Foreskin keratinocyte (primary cell): ENCODE measurements at places on chromosomes 2 and 18. TPM values are rescaled to one million over a fixed set of nuclear protein-coding genes. Genes with fewer than 3 reads are reported as not detected.

CIDEA gene
- 12.3 and 12.5 TPM in 2 replicates for total RNA-seq

INSIG2 gene
- 16.4 and 19.2 TPM in 2 replicates for total RNA-seq

DNA sequence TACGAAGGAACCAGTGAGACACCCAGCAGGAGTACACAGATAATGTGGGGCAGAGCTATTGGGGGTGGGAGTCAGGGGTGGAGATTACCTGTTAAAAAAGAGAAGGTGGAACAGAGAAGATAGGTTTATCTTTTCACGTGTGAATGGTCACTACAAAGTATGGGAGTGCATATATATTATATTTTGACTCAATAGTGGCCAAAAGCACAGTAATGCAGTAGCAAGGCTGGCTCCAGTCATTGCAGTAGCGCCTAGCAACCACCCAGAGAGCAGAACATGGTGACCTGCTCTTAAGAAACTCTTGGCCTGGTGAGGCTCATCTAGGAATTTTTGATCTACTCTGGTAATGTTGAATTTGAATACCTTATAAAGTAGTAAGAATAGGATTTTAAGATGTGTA is 1.0 kb downstream of the IMPACT start:
- DNase-seq = no peak

- DNase-seq = no peak
Observed at GRCh38 chr2:222637067-222637466, 18.8 kb downstream of the FARSB start.

DNA sequence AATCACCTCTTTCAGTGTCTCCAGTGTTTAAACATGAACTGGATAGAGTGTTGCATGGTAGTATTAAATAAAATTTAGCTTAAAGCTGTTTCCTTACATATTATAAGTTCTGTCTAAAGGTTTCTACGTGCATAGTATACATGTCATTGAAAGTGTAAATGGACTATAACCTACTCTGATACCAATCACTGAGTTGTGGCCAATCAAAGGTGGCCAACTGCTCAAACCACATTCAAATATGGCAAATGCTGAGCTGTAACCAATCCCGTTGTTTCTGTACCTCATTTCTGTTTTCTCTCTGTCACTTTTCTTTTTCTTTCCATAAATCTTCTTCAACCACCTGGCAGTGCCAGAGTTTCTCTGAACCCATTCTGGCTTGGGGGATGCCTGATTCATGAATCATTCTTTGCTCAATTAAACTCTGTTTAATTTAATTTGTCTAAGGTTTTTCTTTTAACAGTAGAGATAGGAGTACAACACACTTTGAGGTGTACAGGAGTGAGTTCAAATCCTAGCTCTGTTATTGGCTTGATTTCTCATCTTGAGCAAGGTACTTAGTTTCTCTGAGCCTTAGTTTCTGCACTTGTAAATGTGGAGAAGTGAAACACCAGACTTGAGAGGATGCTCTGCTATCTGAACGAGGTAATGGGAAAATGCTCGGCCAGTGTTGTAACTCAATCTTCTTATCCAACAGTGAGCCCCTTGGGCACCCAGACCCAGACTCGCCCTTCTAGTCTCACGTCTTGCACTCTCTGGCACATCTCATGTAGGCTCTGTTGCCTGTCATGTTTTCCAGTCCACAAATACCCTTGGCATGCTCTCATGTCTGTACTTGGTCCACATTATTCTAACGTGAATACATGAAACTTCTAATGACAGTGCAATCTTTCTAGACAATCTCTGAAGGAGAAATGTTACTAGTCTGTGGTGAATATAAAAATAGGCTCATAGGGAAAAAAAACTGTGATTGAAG is 228.0 kb downstream of the PIK3C3 start:
- DNase-seq = peak; percentile 50

- no peak for DNase-seq
Observed at GRCh38 chr2:172885996-172886395, 150.4 kb downstream of the RAPGEF4 start.

DNA sequence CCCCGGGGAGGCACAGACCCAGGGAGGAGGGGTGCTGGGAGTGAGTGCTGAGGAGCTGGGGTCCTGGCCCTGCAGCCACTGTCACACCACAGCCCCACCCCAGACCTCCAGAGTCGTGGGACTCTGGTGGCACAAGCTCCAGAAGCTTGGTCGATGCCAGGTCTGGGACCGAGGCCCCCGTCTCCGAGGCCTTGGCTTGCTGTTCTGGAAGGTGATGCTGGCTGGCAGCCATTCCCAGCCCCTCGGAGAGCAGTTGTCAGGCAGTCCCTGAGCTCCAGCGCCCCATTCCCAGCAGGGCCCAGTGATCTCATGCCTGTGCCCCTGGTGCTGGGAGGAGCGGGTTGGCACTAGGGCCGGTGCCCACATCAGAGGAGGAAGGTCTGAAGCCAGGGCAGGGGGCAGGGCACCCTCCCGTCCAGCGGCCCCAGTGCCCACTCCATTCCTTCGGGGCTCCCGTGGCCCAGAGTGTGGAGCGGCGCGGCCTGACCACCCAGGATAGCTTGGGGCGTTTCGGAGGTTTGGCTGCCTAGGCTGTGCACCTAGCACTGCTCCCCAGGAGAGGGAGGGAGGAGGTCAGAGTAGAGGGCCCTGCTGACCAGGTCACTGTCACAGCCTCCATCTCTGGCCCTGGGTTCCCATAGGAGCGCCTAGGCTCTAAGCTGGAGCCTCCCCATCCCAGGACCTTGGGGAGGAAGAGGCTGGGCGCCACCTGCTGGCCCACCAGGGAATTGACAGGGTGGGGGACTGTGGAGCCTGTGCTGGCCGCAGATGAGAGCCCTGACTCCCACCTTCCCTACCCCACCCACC is 16.8 kb upstream of the ALPI start:
- DNase-seq = no peak

- DNase-seq = peak; percentile 25
Observed at GRCh38 chr2:98698896-98699295, 32.0 kb downstream of the MGAT4A start.

DNA sequence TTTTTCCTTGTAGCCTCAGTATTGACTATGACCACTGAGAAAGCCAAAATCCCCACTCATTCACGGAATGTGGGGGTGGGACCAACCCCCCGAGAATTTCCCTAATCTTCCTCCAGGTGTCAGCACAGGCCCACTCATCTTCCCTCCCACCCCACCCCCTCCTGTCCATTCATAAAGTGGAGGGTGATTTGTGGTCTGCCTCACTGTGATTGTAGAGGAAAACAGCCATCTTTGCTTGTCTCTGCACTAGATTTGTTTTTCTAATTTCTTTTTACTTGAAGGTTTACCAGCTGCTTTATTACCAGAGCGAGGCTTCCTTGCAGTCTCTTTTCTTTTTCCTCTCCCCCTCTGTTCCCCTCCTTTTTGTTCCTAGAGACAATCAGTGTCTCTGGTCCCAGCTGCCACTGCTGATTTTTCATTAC is 171.8 kb downstream of the ICOS start:
- DNase-seq = no peak

DNA sequence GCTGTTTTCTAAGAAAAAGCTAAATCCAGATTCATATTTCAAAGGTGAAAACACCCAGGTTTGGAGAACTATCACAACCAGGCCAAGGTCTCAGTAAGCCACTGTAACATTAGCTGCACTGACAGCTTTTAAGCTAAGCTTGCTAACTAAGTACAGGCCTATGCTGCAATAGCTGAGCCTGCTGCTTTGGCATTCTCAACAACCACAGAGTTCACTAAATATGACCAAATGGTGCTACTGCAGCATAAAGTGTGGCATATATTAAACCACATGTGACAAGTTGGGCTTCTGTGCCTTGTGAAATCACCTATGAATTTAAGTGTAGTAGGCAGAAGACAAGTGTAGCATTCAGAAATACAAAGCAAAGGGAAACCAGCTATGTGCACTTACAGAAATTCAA is 206.7 kb downstream of the TCF4 start:
- no peak for DNase-seq

GRCh38 chr2:170189757-170190156 is 11.8 kb downstream of the MYO3B start:
- DNase-seq = peak; percentile 73

- DNase-seq = no peak
Observed at GRCh38 chr2:73984922-73985307, 205 bp downstream of the TET3 start.

- DNase-seq = peak; percentile 43
Observed at GRCh38 chr2:63029058-63029457, 21.6 kb upstream of the OTX1 start.

CD207 gene
- total RNA-seq = not detected in 2 replicates

DNA sequence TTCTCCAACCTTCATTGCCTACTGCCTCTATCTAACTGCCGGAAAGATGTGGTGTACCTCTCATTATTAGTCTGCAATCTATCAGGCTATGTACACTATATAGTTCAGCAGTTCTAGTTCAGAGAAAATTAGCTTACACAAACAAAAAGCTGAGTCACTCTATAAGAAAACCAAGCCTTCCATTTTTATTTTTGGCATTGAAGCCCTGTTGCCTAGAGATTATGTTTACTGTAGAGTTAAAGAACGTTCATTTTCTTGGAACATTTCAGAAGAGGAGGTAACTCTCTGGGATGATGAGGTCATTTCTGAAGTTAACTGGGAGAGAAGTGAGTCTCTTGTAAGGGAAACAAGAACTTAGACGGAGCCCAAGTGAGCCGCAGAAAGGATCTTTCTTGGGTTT is 133.5 kb downstream of the FAM124B start:
- DNase-seq = peak; percentile 76
